ENCODE measurements at places on chromosomes 12 and 14.

DNA sequence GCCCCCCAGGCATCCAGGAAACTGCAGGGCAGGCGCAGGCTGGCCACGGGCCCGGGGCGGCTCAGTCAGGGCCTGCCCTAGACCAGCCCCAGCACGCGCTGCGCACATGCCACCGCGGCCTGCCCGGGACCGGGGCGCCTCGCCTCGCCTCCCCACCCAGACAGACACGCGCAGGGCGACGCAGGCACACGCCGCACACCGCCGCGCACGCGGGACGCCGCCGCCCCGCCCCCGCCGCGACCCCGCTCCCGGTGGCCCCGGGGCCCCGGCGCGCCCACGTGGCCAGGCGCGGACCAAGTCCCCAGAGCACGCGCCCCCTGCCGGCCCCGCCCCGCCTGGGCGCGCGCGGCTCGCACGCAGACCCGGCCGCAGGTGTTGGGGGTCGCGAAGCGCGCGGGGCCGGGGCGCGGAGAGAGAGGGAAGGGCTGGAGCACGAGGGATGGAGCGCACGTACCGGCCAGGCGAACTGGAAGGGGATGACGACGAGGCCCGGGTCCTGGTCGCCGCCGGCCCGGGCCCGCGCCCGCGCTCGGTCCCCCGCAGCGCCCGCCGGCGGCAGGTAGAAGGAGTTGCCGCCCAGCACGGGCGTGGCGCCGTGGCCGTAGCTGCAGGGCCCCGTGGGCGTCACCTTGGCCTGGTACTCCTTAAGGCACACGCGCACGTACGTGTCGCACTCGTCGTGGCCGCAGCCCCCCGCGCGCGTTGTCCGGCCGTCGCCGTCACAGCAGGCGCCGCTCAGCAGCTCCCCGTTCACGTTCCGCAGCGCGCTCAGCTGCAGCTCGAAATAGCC lies 1.1 kb downstream of the JAG2 start:
- no peak for DNase-seq

DNA sequence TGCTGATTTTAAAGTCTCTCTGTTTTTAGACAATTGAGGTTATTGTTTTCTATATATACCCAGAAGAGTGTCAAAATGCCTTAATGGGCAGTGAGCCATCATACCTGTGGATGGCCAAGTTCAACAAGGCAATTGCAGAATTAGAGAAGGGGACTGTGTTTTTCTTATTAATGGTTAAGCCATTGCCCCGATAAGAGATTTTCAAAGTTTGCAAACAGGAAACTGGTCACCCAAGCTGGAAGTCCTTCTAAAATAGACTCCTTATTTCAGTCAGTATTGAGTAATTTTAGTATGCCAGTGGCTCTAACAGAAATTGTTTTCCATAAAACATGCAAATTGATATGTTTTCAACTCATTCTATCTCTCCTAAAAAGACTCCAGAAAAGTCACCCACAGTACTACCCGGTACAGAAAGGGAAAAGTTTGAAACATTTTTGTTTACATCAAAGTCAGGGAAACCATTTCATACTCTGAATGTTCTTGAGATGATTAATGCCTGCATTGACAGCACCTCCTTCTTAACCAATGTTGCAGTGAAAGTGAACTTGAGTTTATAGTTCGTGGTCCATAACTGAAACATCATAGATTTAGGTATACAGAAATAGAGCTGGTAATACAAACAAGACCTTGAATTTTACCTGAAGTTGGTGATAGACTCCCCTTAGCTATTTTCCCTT lies 191.1 kb downstream of the TMX1 start:
- DNase-seq: no peak

- no peak for DNase-seq
Measured at GRCh38 chr14:39988939-39989338, 556.7 kb upstream of the FBXO33 start.

- peak; percentile 9 for DNase-seq
Measured at GRCh38 chr12:68572661-68573060, 38.0 kb upstream of the RAP1B start.
